KBM-7 (cell line): ENCODE measurements at places on chromosomes 11 and 22.

DNA sequence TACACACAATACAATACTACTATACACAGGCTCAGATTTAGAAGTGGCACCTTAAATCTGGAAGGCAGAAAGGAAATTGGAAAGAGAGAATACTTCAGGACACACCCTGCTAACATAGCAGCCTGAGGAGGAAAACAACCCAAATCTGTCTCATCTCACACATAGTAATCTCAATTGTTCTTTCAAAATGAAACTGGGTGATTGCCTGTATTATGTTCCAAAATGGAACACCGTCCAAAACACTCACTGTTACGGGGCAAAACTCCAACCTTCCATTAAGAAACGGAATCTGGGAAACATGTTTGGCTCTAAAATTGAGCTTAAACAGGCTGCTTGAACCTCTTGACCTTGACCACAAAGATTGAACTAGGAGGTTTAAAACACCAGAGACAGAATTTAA is 572.6 kb downstream of the OPCML start:
- no peak for DNase-seq

DNA sequence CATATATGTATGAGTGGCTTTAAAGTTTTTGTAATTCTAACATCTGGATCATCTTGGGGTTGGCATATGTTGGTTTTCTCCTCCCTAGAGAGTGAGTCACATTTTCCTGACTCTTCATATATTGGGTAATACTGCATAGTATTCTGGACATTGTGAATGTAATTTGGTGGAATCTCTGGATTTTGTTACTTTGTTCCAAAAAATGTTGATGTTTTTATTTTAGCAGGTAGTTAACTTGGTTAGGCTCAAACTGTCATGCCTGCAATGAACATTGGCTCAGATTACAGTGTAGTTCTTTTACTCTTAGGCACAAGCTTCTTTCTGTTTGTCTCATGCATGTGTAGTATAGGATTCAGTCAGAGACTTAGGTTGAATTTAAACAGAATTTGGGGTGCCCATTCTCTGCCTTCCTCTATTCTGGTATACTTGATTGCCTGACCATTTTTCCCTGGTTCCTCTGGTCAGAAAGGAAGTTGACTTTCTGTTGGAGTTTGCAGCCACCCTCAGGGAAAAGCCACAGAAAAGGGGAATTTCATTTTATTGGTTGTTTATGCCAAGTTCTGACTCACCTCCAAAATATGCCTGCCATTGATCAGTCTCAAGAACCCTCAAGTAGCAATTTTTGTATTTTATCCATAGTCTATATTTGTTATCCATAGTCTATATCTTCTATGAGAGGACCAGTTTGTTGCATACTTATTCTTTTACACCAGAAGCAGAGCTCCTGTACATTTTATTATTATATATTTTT is 151.7 kb downstream of the UVRAG start:
- peak; percentile 42 for DNase-seq

DNA sequence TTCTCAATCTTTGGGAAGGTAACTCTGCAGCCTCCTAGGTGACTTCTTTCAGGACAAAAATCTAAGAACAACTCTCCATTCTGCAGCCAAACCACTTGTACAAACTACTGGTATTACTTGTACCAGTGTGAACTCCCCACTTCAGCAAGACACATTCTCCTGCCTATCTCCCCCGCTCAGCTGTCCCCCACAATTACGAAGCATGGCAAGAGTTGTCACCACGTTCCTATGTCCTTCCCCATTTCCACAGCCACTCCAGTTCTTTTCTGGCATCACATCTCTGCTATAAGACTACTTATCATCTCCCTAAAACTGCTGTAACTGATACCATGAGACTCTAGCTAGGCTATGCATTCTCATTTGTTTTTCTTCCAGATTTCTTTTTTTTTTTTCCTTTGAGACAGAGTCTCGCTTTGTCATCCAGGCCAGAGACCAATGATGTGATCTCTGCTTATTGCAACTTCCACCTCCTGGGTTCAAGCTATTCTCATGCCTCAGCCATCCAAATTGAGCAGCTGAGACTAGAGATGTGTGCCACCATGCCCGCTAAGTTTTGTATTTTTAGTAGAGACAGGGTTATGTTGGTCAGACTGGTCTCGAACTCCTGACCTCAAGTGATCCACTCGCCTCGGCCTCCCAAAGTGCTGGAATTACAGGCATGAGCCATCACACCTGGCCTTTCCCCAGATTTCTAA is 71.9 kb upstream of the CDON start:
- no peak for DNase-seq

DNA sequence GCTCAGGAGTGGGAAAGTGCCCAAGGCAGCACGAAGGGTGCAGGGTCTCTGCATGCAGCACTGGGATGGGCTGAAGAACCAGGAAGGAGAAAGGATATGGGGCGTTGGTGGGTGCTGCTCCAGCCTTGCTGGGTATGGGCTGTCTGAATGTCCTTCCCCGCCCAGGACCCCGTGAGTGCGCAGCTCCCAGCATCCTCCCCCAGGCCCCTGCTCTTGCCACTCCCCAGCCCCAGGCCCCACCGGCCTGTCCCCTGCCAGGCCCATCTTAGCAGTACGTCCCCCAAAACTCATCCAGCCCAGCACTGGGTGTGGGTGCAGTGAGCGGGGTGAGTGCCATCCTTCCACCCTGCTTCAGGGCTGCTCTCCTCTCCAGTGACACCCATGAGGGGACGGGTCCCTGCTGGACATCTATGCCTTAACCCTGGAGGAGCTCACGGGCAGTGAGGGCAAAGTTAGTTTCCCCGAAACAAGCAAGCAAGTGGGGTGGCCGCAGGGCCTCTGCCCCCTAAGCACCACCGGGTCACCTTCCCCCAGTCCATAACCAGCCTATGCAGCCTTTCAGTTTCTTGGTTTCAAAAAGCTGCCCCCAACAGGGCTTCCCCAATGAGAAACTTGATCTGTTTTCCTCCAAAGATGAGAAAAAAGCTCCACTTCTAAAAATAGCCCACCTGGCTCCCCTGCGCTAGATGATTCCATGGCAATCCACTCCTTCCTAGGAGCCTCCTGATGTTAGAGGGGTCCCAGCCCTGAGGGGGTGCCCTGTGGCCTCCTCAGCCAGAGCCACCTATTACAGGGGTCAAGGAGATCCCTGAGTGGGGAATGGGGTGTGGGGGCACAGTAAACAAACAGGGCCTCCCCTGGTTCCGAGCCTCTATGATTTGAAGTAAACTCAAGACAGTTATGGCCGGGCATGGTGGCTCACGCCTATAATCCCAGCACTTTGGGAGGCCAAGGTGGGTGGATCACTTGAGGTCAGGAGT is 103.8 kb downstream of the MORC2 start:
- no peak for DNase-seq

GRCh38 chr22:23709107-23709506 is 18.3 kb downstream of the RGL4 start:
- no peak for DNase-seq

- no peak for DNase-seq
Observed at GRCh38 chr11:44450295-44450932, 115.0 kb upstream of the CD82 start.

GRCh38 chr11:101786421-101786820 is 128.4 kb upstream of the CEP126 start:
- DNase-seq = no peak

DNA sequence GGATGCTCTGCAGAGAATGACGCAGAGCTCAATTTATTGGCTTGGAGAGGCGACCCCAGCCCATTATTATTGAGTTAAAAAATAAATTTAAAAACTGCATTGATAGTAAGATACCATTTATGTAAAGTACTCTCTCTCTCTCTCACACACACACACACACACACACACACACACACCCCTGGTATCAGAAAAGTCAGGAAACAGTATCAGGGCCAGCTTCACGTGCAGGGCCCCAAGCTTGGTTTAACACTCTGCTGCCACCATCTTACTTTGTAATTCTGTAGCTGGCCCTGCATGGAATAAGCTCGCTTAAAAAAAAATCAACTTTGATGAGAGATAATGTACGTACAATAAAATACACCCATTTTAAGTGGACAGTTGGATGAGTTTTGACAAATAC is 59.8 kb upstream of the CD5 start:
- DNase-seq = no peak

DNA sequence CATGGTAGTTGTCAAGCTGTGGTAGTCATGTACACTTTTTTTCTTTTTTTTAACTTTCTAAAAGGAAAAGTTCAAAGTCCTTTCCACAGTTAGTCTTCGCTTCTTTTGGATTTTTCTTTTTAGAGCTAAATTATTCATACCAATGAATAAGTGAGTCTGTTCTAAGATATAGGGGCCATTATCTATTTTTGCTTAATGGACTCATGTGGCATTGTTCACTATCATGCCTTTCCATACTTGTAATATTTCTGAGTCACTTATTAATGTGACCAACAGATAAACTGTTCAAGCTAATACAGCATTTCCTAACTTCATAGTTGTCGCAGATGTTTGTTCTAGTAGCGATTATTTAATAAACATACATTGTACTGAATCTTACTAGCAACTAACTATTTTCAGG is 8.0 kb upstream of the B3GNT6 start:
- no peak for DNase-seq

GRCh38 chr22:21947040-21948014 is 5.3 kb downstream of the PPM1F start:
- DNase-seq = peak; percentile 60

GRCh38 chr11:64482588-64482987 is 108.4 kb upstream of the SLC22A12 start:
- DNase-seq = no peak

DNA sequence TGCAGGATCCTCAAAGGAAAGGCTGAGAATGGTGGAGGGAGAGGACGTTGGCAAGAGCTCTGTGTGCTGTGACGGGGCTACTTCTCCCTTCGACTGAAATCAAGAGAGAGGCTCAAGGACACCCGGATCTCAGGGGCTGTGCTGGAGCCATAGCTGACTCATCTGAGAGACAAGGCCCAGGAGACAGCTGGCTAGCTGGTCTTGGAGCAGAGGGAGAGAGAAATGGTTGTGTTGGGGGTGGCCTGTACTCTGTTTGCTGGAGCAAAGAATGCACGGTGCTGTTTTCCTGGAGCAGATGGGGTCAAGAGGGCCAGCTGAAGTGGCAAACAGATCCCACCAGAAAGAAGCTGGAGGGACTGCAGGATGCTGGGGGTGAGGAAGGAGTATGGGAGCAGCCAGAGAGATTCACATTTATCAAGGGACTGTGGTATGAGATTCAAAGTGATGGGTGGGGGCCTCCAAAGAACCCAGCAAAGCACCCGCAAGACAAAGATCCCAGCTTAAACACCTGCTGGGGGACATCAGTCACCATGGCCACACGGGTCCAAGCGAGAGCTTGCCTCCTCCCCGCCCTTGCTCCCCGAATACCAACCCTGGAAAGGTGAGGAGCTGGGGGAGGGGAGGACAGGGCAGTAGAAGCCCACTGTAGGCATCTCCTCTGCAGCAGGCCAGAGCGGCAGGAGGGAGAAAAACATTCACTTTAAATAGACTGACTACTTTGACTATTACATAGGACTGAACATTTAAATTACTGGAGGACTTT is 40.8 kb downstream of the MAP6 start:
- DNase-seq = no peak

DNA sequence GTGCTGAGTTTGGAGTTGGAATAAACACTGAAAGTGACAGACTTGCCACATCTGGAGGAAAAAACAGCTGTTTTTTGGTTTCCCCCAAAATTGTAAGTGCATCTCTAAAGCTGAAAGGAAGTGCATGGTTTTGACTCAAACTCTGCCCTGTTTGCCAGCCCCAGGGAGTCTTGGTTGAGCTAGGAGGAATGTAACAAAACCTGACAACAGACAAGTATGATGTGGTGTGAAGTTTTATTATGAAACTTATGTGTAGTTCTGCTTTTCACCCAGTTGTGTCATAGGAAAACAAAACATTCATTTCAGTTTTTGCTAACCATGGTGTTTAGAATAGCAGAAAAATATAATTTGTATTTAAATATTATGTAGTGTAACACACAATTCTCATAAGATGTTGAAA is 31.7 kb upstream of the PDE3B start:
- peak; percentile 9 for DNase-seq

DNA sequence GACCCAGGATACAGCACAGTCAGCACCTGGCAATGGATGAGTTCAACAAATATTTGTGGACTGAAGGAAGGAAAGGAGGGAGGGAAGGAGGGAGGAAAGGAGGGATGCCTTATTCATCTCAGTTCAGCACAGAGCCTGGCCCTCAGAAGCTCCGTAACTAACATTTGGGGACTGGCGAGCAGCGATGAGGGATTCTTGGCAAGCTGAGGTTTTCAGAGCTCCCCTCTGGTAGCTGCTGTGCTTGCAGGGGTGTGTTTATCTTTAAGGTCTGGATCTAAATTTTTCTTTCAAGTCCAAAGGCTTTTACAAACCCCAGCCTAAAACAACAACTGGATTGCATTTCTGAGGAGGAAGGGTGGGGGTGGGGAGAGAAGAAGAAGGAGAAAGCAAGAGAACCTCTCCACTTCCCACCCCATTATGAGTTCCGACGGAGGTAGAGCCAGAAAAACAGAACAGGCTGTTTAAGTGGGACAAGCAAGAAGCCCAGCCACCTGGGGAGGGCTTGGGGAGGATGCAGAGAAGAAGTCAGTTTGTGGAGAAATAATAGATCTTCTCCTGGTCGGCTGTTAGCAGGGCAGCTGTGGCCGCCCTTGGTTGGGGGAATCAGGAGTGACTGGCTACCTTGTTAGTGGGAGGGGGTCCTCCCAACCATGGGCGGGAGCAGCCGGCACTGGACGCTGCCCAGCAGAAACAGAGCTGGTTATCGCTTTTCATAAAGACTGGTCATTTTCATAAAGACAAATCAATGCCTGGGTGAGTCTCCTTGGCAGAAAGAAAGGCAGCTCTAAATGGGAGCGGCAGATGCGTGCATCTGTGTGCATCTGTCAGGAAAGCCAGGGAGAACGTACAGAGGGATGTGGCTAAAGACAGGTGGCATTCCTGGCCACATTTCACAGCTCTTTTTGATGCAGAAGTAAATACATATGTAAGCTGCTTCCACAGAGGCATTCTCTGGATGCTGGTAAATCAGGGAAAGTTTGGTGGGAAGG is 78.0 kb downstream of the TSPAN18 start:
- no peak for DNase-seq

DNA sequence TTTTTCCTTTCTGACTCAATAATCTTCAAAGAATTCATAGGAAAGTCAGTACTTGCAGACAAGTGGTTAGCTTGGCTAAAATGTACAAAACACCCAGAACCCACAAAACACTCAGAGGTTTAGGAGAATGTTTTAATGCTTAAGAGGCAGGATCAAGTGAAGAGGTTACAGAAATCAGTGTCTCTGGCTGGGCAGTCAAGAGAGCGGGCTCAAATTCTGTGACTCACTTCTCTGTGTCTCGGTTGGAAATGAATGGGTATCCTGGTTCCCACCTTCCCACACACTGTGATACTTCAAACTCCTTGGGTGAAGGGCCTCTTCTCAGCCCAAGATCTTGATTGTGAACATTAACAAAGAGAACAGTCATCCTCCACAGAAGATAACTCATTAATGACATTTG is 3.8 kb downstream of the MPEG1 start:
- DNase-seq = no peak
